ENCODE measurements at places on chromosomes 7 and 10. TPM values are rescaled to one million over a fixed set of nuclear protein-coding genes. Genes with fewer than 3 reads are reported as not detected.

- DNase-seq = peak; percentile 99
These were observed 342 bp upstream of the KLF6 start for GRCh38 chr10:3785251-3785850.

DNA sequence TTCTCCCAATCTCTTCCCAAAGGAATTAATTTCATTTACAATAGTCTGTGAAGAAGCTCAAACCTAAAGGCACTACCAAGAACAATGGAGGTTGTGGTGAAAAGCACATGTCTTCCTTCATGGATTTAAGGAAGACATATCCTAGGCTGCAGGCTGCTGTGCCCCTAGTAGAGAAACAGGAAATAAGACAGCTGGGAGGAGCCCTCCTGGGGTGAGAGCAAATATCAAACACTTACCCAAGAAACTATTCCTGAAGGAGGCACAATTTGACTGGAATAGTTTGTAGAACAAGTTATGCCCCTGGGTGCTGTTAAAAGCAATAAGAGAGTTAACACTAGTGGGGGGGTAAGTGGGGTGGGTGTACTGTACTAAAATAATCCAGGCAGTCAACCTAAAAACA lies 30.1 kb downstream of the PDZD8 start:
- DNase-seq = no peak

GRCh38 chr7:105224884-105225651 lies 163.7 kb downstream of the SRPK2 start:
- DNase-seq = no peak

DNA sequence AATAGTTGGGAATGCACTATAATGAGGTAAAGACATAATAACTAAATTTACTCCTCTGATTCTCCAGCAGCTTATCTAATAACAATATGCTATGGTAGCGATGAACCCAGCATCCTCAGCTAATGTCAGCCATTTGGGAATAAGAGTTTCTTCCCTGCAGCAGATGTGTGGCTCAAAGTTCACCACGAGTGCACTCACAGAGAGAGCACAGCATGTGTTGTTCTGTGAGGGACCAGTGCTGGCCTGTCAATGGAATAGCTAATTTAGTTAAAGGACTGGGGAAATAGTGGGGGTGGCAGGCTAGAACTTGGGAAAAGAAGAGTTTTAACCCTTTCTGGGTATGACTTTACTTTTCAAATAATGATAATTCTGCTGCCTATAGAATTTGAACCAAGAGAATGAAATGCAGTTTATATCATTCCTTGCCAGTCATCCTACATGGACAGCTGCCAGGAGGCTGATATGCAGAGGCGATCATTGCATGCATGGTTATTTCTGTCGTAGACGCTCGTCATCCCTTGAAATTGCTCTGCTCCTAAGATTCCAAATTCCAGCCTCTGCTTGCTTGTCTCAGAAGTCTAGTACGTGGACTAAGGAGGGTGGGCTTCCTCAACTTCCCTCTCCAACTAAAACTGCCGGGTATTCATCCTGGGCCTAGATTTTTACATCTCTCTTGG lies 355.6 kb downstream of the RNLS start:
- DNase-seq = no peak

DNA sequence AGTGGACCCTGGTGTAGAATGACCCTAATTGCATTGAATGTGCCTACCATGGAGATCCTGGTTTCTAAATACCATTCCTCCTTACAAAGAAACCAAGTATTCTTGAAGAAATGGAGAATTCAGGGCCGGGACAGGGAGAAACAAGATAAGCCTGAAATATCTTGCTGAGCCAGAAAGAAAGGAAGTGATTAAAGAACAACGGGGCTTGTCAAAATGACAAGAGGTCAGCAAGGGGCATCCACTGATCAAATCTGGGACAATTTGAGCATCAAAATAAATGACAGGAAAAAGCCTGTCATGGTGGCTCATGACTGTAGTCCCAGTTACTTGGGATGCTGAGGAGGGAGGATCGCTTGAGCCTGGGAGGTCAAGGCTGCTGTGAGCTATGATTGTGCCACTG lies 8.1 kb downstream of the ABHD11 start:
- no peak for DNase-seq

GRCh38 chr7:117508676-117509075 lies 28.9 kb downstream of the CFTR start:
- DNase-seq = no peak

- no peak for DNase-seq
These were observed 545.8 kb upstream of the NRP1 start for GRCh38 chr10:33880291-33880690.

The IDE gene
- total RNA-seq = 39.5 TPM

The IKZF5 gene
- total RNA-seq = 13.3 TPM

The AFAP1L2 gene
- 4.2 TPM for total RNA-seq

The PANK1 gene
- 6.4 TPM for total RNA-seq

The VPS50 gene
- 54.4 TPM for total RNA-seq

The EGR2 gene
- 9.2 TPM for total RNA-seq

The PGAM2 gene
- 0.73 TPM for total RNA-seq

The FEZF1 gene
- not detected for total RNA-seq

The ZNF804B gene
- not detected for total RNA-seq

The TCF7L2 gene
- total RNA-seq = 34.1 TPM

The GNG11 gene
- total RNA-seq = 40.0 TPM
